ENCODE measurements at places on chromosomes 7 and 10.

DNA sequence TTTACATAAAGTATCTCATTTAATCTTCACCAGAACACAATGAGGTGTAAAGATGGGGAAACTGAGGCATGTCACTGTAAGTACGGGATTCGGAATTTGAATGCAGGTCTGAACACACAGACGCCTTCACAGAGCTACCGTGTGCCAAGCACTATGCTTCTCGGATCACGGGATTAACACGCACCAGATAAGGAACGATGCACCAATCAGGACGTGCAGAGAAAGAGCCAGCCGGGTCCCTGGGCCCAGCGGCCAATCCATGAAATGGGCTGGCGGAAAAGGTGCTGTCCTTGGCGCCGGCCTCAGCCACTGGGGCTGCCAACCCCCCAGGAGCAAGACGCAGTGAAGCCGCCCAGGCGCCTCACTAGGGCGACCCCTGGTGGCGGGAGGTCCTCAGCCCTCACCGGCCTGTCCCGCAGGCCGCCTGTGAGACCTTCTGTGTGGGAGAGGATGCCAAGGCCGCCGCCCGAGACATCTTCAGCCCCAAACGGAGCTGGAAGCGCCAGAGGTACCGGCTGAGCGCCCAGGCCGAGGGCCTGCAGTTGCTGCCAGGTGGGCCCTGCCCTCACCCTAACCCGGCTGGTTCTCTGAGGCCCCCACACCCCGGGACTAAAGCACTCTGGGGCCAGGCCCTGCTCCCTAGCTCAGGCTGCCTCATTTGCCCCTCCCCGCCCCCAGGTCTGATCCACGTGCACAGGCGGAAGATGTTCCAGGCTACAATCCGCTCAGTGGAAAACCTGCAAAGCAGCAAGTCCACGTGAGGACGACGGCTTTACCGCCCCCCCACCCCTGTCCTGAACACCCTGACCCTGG is 15.6 kb downstream of the ATG9B start:
- peak; percentile 96 for DNase-seq

DNA sequence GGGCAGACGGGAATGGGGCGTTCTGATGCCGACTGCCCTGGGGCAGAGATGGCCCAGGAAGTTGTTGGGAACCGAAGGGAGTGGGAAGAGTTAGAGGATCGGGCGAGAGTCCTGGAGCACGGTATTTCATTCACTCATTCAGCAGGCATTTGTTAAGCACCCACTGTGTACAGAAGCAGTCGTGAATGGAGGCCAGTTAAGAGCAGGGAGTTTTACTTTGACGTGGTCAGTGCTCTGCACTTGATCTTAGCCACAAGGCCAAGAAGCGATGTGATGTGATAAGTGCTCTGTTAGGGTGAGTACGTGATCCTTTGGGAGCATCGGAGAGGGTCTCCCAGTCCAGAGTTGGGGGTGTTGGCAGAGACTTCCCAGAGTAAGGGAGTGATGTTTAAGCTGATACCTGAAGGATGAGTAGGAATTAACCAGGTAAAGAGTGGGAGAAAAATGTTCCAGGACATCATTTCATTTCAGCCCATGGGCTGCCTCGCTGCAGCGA is 890 bp downstream of the ZFYVE27 start:
- no peak for DNase-seq

- no peak for DNase-seq
These were observed 19.5 kb downstream of the RAMP3 start for GRCh38 chr7:45176886-45177731.

GRCh38 chr10:132145002-132145401 is 41.7 kb upstream of the DPYSL4 start:
- no peak for DNase-seq

- no peak for DNase-seq
These were observed 161.0 kb downstream of the ST7 start for GRCh38 chr7:117114272-117114671.

- DNase-seq, result no peak
These were observed 226.2 kb upstream of the DGKB start for GRCh38 chr7:15128716-15129115.

GRCh38 chr7:130954918-130955564 is 221.0 kb upstream of the KLF14 start:
- DNase-seq, result no peak

DNA sequence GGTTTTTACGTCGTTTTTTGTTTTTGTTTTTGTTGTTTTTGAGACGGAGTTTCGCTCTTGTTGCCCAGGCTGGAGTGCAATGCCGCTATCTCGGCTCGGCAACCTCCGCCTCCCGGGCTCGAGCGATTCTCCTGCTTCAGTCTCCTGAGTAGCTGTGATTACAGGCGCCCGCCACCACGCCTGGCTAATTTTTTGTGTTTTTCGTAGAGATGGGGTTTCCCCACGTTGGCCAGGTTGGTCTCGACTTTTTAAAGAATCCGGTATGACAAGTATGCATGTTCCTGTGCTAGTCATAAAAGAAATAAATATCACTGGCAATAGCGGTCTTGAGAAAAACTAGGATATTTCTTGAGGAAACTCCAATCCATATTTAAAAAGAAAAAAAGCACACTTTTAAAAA is 2.7 kb upstream of the ARL4A start:
- no peak for DNase-seq

DNA sequence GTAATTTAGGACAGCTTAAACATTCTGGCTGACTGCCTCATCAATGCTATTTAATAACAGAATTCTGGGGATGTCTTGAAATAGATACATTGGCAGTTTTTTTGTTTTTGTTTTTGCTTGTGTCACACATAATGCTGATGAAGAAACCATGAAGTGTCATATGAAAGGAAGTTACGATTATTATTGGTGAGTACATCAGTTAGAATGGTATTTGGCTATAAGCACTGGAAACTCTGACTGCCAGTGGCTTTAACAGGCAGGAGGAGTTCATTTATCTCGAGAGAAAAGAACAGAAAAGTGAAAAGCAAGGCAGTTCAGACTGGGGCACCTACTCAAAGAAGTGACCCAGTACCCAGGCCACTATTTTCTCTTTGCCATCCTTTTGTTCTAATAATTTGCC is 18.1 kb downstream of the LSM8 start:
- no peak for DNase-seq

GRCh38 chr7:98229441-98229840 is 18.2 kb downstream of the BHLHA15 start:
- DNase-seq, result no peak

Data from ELF-1 (cell line).